ENCODE measurements at places on chromosomes 2 and 18.

- DNase-seq = no peak
Measured at GRCh38 chr2:207765547-207765946, 4.2 kb downstream of the FZD5 start.

DNA sequence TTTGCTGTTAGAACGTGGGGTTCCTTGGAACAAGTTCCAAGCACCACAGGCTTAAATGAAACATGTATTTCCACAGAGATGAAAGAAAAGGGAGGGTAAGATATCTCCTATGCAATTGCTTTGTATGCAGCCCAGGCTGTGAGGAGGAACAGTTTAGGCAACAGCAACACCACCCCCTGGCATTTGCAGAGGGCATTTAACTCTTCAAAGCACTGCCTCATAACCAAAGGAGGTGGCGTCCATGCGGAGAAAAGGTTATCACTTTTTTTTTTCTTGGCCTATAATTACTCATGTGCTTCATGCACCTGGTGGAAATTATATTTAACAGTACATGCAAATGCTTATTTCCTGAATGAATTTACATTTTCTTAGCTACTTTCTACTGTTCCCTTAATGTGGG is 286.0 kb downstream of the LPIN1 start:
- DNase-seq = no peak

DNA sequence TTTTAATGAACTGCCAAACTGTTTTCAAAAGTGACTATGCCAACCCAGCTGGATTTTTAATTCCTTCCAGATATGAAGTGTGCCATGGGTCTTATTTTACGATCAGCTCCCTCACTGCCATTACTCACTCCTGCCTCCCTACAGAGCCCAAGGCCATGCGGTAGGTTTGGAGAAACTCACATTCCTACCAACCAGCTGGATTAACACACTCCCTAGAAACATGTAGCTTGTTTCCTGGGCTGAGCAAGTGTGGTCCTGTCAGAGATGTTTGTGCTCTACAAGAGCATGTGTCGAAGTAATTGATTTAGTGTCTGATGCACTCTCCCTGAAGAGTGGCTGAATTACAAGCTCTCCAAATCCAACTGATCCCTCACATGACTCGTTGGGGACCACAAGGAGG is 82.5 kb downstream of the SPP2 start:
- no peak for DNase-seq

DNA sequence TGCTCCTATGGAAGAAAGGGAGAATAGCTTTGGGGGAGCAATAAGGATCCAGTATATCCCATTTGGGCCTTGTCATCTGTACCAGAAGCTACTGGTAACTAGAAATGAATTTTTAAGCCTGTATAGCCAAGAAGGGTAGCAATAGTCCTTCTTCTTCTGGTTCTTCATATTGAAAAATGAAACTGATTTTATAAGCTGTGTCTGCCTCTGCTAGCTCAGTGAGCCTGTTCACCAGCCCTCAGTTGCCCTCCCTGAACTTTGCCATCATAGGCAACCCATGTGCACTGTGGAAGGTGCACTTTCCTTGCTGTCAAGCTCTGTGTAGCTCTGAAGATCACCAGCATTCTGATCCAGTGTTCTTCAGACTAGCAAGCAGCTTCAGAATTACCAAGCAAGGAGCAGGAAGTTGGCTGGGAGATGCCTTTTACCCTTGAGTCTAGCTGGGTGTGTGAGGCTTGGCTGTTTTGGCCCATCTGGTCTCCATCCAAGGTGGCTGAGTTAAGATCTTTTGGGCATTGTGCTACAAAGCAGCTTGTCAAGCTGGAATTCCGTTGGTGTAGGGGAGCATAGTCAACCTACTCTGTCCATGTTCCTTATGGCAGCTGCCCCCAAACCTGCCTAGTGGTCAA is 55.8 kb upstream of the MGAT5 start:
- DNase-seq = no peak

GRCh38 chr2:149028377-149028776 is 10.1 kb upstream of the LYPD6B start:
- no peak for DNase-seq

GRCh38 chr18:35588995-35589394 is 7.5 kb downstream of the GALNT1 start:
- no peak for DNase-seq

DNA sequence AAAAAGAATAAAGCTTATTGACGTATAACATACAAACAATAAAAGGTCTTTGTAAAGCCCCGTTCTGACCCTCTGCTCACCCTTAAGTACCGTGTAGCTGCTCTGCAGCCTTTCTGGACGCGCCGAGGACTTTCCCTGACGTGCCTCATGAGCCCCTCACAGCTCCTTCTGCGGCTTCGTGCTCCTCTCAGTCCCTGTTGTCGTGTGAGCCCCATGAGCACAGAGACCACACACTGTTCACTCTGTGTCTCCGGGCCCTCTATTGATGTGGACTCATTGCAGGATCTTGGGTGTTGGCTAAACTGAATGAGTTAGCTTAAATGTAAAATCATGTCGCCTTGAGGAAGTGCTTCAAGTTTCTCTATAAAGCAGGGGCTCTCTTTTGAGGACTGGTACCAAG is 43.6 kb upstream of the INHBB start:
- no peak for DNase-seq

DNA sequence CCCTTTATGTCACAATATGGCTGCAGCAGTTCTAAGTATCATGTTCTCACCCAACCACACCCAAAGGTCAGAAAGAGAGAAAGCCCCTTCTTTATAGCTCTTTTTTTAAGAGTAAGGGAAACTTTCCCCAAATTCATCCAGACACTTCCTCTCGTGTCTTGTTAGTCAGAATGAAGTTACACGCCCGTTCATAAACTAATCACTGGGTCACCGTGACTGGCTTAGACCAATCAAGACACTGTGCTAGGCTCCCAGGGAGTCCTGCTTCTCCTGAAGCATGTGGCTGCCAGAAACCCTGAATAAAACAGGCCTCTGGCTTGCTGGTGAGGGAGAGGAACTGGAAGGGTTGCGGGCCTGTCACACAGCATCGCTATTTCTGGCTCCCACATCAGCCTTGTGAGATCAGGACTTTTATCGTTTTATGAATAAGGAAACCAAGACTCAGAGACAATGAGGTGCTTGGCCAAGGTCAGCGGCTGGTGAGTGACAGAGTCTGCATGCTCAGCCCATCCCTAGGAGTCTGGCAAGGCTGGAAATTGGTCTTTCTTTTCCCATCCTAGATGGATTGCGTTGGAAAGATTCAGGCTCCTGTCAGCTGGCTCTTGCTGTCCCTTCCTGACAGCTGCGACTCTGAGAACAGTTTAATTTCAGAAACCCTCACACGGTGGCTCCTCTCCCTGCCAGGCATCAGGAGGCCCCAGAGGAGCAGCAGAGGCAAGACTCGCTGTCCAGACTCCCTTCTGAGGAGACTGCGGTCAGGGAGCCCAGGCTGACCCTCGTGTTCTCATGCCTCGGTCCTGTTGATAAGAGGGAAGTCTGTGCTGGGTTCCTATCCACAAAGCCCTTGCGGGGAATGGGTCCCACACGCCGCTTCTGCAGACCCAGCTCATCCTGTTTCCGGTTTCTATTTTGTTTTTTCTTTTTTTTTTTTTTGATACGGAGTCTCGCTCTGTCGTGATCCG is 104.5 kb upstream of the TAF1B start:
- no peak for DNase-seq

- DNase-seq = no peak
Measured at GRCh38 chr2:197668296-197668695, 7.1 kb downstream of the RFTN2 start.

DNA sequence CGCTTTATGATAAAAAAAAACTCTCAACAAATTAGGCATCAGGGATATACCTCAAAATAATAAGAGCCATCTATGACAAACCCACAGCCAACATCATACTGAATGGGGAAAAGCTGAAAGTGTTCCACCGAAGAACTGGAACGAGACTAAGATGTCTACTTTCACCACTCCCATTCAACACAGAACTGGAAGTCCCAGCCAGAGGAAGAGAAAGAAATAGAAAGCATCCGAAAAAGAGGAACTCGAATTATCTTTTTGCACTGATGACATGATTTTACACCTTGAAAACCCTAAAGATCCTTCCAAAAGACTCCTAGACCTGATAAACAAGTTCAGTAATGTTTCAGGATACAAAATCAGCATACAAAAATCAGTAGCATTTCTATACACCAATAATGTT is 121.6 kb downstream of the ZRANB3 start:
- DNase-seq = no peak

- peak; percentile 48 for DNase-seq
Measured at GRCh38 chr2:26623541-26624495, 17.3 kb downstream of the CIB4 start.

Measured in AG08396 (cell line).